ENCODE measurements at places on chromosomes 12 and 14.

DNA sequence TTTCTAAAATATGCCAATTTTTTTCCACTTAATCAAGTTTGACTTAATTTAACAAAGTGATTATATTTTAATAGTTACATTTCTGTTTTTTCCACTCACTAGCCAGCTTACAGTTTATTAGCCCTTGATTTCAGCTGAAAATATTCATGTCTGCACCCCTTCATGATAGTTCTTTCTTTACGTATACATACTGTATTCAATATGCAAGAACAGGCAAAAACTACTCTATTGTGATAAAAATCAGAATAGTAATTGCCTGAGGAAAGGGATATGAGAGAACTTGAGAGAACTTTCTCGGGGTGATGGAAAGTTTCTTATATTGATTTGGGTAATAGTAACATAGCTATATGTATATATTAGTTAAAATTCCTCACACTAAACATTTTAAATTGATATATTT is 17.4 kb upstream of the PSMA6 start:
- DNase-seq = no peak

DNA sequence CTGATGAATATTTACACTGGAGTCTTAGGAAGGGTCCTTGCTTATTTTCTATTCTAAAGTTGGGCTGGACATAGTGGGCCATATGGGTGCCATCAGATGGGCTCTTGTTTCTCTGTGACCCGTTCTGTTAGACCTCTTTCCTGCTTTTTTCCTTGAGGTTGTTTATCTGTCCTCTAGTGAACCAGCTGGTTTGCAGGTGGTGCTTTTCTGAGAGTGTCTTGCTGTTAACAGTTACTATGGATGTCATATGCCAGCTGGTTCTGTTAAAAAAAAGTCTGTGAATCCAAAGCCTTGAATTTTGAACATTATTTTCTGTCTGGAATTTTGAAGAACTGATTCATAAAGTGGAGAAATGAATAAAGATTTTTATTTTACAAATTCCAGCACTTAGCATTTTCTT is 29.2 kb downstream of the ZC3H14 start:
- DNase-seq = no peak

GRCh38 chr14:41072776-41073175 is 533.9 kb upstream of the LRFN5 start:
- no peak for DNase-seq

DNA sequence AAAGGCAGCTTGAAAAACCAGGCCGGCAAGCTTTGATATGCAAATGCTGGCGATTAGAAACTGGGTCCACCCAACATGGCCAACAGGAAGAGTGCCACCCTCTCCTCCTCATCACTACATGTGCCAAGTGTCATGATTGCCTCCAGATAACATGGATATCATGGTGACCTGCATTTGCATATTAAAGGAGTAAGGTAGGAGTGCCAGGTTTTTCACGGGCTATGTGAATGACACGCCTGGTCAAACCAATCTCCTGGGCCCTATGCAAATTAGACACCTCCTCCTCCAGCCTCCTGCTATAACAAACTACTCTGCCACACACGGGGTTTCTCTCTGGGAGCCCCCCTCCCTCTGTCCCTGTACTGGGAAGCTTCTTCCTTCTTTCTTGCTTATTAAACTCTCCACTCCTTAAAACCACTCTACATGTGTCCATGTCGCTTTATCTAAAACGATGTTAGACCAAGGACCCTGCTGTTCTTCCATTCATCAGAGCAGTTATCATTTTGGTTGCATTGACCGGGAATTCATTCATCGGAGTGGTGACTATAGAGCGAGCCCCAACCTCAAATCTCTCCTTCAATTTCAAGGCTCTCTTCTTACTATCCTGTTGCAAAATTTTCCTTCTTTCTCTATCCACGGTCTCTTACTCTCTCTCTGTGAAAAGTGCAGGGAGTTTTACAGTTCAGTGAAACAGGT is 27.5 kb downstream of the APOBEC1 start:
- DNase-seq = no peak

- no peak for DNase-seq
These were observed 20.5 kb downstream of the RILPL1 start for GRCh38 chr12:123512838-123513665.

DNA sequence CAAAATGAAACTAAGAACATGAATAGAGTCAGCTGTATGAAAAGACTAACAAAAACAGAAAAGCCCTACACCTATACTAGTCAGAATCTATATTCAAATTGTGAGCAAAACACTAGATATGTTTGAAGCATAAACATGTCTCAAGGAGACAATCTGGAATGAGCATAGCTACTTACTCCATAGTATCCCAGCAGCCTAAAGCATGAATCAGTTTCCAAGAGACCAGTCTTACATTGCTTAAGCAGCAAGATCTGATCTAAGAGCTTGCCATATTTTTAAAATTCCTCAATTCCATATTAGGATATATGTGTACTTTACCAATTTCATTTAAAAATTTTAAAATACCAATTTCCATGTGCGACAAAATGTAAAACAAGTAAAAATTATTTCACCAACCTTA is 7.7 kb downstream of the CAPS2 start:
- DNase-seq = no peak

DNA sequence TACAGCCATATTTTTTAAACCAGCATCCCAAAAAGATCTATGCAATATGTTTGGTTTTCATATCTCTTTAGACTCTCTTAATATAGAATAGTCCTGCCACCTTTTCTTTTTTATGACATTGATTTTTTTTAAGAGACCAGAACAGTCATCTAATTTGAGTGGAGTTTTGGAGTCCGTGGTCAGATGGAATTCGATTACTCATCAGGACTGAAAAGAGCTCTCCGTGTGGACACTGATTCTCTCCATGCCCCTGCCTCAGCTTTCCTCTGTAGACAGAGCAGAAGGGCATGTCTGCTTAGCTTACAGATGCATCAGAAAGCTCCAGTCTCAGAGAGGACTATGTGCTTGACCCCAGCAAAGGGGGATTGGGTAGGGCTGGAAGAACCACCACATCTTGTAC is 27.8 kb downstream of the SMCO2 start:
- DNase-seq = no peak

DNA sequence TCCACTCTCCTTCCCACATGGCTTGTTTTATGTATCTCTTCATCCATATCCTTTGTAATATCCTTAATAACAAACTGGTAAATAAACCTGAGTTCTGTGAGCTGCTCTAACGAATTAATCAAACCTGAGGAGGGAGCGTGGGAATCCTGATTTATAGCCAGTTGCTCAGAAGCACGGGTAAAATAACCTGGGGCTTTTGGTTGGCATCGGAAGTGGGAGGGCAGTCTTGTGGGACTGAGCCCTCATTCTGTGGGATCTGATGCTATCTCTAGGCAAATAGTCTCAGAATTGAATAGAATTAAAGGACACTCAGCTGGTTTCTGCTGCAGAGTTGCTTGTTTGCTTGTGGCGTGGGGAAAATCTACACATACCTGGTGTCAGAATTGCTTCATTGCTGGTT is 17.5 kb upstream of the LDHB start:
- no peak for DNase-seq

DNA sequence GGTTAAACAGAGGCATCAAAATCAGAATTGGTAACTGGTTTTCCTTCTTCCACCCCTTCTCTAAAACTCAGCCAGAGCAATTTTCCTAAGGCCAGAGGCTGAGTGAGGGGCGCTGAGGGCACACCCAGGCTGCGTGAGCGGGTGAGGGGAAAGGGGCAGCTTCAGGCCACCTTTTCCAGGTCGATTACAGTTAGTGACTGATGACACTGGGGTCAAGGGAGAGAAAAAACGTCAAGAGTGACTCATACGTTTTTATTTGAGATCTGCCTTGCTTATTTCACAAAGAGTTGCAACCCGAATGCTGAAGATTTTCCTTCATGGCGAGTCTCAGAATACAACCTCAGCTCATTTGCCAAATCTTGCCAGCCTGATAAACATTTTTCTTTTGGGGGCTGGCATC is 46.7 kb upstream of the EVL start:
- no peak for DNase-seq

DNA sequence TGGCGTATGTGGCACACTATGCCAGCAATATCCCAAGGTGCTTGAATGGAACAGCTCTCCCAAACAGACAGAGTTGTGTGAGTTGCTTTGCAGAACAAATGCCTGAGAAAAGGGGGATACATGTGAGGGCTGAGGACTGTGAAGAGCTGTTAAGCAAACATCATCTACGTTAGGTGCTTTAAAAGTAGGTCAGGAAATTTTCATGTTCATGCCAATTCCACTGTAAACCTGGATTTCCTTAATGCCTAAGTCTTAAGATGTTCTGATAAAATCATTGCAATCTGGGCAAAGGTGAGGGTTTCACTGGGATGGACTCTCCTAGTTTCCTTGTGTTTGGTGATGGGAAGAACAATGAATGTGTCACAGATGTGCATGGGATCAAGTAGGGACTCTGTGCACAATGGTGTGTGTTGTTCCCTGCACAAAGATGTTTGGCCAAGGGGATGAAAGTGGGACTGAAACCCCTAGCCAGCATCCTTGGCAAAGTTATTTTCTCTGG is 227.9 kb downstream of the KTN1 start:
- DNase-seq = no peak

DNA sequence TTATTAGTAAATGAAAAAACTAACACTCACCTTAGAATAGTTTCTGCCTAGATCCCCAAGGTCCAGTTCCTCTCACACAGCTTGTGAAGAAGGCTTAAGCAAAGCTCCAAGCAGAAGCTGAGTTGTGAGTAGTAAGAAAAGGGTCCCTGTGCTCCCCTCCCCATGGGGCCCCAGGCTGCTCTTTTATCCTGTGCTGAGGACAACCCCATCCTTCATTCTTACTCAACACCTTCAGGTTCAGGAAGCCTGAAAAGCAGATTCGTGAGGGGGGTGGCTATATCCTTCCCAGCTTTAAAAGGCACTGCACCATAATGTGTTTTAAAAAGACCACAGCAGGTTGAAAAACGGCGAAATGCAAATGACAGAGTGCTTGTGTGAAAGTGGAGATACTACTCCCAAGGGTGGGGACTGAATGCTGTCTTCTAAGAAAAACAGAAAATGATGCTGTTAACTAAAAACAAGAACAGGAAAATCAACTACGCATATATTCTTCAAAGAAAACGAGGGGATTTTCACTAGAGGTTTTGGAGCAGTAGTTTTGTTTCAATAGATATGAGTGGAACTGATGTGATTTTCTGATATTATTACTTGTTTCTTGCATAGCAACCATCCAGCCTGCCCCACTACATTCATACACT is 182.7 kb downstream of the KTN1 start:
- DNase-seq = no peak

- DNase-seq = no peak
These were observed 72.1 kb upstream of the LMNTD1 start for GRCh38 chr12:25625146-25625545.

GRCh38 chr12:95989504-95990123 is 6.5 kb downstream of the HAL start:
- no peak for DNase-seq

- no peak for DNase-seq
These were observed 11.8 kb upstream of the WSCD2 start for GRCh38 chr12:108117163-108117849.

All from stimulated activated CD8-positive, alpha-beta memory T cell treated with anti-CD3 and anti-CD28 coated beads, Interleukin-7, amount 100 ng/mL, for 48 hours (primary cell).